Cerebellar nuclear complex (tissue), 1 donor: ENCODE measurements at places on chromosomes 16 and 17.

GRCh38 chr16:85308611-85309540 is 196.6 kb upstream of the CIBAR2 start:
- no peak for DNase-seq

DNA sequence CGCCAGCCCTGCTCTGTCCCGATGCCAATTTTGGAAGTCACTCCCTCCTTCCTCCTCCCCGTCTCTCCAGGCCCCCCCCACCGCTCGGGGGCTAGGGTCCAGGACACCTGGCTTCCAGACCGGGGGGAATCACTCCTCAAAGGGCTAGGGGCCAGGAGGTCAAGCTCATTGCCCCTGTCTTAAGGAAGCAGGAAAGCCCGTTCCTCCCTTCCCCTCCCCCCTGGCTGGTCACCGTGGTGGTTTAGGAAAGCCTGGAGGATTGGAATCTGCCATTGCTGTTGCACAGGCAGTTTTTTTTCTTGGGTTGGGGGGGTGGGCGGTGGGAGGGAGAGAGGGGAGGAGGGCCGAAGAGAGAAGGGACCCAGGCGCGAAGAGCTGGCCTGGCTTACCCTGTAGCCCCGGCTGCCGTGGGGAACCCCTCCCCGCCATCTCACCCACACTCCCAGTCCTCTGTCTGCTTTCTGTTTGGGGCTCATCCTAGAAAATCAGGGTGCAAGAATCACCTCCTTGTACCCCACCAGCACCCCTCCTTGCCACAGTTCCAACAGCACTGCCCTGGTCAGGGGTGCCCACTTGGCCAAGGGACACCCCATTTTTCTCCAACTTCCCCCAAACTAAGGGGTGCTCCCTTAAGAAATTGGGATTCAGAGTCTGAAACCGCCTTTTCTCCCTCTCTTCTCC is 2.9 kb upstream of the BCL6B start:
- DNase-seq, result no peak

DNA sequence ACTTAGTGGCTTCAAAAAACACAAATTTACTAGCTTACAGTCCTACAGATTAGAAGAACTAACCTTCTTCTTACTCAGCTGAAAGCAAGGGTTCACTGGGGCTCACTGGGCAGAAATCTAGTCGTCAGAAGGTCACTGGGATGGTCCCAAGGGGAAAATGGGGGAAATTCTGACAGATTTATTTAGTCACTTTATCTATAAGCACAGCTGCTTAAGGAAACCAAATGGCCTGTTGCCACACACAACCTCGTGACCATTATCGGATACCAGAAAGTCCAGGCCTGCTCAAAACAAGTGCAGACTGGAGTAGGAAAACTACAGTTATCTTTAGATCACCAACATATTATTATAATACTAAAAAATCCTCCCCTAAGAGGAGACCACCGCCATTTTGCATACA is 374.6 kb upstream of the ASIC2 start:
- no peak for DNase-seq

- no peak for DNase-seq
Observed at GRCh38 chr16:49889725-49890397, 33.9 kb upstream of the ZNF423 start.

GRCh38 chr16:19785512-19786130 is 67.5 kb downstream of the IQCK start:
- DNase-seq, result no peak

DNA sequence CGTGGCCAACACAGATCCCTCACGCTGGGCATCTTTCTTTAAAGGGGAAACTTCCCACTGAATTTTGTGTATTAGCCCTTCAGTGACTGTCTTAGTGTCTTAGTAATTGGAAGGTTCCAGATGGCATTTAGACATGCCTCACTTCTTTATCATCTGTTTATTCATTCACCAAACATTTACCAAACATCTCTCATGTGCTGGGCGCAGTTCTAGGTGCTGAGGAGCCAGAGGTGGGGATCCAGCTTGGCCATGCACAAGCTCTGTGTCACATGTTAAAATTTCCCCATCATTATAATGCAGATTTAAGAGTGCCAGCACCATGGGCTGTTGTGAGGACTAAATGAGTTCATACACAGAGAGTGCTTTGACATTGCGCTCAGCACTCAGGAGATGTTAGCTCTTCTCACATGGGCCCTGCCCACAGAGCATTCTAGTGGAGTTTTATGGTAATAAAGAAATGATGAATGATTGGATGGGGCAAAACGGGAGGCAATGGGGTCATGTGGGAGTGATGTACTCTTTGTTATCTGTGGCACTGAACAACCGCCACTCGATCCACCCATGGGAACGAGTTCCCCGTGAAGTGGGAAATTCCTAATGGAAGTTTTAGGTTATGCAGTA is 119.7 kb downstream of the SNX29 start:
- DNase-seq, result no peak

- no peak for DNase-seq
Observed at GRCh38 chr17:76556765-76557367, 17.0 kb downstream of the PRCD start.

GRCh38 chr16:17227278-17227677 is 243.5 kb downstream of the XYLT1 start:
- no peak for DNase-seq

- no peak for DNase-seq
Observed at GRCh38 chr17:2402544-2402943, 1.7 kb upstream of the MNT start.

DNA sequence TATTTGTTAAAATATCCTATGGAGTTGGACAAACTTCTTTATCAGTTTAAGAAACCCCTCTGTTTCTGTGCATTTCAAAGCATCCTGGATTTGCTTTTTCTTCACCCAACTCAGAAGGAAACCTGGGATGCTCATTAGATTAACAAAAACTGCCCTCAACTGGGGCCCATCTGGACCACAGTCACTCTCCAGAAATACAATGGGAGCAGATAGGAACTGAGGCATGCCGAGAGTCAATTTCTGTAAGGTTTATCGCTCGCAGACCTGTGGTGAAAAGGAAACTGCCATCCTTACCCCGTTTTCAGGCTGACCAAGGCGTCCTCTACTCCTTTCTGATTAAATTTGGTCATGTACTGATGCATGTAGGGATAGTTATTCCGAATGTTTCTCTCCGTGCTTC is 360.3 kb downstream of the GRIN2A start:
- no peak for DNase-seq

DNA sequence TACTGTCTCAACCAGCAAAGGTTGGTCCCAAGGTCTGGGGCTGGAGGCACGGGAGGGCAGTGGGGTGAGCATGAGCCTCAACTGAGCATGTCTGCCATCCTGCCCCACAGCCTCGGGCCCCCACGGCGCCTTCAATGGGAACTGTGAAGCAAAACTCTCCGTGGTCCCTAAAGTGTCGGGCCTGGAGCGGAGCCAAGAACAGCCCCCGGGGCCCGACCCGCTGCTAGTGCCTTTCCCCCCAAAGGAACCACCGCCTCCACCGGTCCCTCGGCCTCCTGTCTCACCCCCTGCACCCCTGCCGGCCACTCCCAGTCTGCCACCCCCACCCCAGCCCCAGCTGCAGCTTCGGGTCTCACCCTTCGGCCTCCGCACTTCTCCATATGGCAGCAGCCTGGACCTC is 4.2 kb downstream of the FBRS start:
- no peak for DNase-seq

- no peak for DNase-seq
Observed at GRCh38 chr17:53462393-53462811, 360.3 kb upstream of the KIF2B start.

GRCh38 chr17:78142119-78142861 is 3.9 kb upstream of the C17orf99 start:
- no peak for DNase-seq

- no peak for DNase-seq
Observed at GRCh38 chr17:6755731-6756184, at the start of gene XAF1. Gene XAF1, plus strand, starts transcription at chr17:6756046. Its CDS starts 33 bp downstream, at chr17:6756079.

DNA sequence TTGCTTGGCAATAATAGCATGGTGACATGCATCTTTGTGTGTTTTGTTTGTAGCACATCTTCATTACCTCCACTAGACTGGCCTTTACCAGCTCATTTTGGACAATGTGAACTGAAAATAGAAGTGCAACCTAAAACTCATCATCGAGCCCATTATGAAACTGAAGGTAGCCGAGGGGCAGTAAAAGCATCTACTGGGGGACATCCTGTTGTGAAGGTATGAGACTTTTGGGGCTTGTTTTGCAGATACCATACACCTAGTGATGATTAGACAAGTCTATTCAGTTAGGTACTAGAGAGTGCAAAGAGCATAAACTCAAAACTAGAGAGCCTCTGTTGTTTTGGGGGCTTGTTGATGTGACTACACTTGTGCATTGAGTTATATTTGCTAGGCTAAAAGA is 41.2 kb downstream of the NFATC3 start:
- no peak for DNase-seq

GRCh38 chr16:66600477-66600876 is 4.0 kb upstream of the CMTM3 start:
- DNase-seq, result no peak

DNA sequence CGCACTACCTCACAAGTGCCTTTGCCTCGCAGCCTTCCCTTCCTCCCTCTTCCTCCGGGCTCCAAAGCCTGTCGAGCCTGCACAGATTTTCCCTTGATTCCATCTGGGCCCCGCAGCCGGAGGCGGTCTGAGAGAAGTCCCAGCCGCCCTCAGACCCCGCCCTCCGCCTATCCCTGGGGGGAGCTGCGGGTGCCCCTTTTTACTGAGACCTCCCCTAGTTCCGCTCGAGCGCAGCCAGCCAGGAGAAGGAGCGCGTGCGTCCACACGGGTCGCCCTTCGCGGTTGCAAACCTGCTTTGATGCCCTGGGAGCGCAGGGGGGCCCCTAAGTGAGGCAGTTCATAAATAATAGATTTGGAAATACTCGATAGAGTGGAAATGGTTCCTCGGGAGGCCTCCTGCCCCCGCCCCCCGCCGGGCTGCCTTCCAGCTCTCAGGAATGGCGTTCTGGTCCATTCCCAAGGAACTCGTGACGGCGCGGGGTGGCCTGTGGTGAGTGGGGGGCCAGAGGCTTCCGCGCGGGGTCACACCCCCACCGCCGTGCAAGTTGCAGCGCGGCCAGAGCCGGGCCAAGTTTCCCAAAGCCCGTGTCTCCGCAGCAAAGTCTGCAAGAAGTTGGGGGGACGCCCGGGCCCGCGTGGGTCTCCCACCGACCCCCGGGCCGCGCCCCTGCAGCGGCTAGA is 610 bp downstream of the C16orf74 start:
- no peak for DNase-seq

DNA sequence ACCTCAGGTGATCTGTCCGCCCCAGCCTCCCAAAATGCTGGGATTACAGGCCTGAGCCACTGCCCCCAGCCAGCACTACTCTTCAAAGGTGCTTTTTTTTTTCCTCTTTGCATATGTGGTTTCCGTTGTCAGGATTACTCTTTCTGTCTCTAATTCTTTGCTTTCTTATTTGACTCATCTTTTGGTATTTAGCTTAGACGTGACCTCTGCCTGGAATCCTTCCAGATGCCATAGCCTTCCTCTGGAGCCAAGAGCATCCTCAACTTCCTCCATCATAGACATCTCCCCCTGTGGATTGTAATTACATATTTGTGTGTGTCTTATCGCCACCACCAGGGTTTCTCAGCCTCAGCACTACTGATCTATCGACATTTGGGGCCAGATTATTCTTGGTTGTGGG is 84.4 kb upstream of the XYLT1 start:
- DNase-seq, result no peak

- DNase-seq, result no peak
Observed at GRCh38 chr17:1365445-1366039, 34.5 kb downstream of the YWHAE start.

DNA sequence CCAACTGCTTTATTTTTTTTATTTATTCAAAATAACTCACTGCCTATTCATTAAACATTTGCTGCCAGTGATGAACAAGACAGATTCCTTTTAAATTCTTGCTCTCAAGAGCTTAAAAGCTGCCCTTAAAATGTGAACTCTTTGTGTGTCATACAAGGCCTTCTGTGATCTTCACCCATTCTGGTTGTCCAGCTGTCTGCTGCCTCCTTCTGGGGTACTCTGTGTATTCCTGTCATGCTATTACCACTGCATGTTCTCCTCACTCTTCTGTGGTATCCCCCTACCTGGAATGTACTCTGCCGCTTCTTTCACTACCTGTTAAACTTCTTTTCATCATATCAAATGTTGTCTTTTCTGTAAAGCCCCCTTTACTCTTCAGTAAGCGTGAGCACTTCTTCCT is 165.8 kb downstream of the CHD9 start:
- DNase-seq, result no peak

DNA sequence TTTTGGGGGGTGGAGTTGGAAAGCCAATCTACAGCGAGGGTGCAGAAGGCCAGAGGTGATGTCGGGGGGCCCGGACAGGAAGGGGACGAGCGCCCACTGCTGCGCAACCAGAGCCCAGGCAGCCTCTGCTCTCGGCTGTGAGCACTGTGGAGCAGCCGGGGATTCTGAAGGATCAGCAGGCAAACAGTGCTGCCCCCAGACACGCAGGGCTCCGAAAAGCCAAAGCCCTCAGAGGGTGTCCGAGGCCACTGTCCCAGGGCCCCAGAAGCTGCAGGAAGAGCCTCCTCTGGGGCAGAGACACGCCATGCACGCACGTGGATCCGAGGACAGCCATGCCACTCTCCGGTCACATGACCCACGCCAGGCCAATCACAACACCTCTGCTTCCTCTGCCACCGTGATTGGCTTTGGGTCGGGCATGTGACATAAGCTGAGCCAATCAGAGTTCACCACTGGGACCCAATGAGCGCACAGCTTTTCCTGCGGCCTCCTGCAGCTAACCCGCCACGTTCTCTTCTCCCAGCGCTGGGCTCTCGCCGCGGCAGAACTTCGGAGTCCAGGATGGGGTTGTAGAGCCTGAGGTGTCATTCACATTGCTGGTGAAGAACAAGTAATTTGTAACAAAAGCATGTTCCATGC is 40.7 kb downstream of the ACTG1 start:
- peak; percentile 30 for DNase-seq

DNA sequence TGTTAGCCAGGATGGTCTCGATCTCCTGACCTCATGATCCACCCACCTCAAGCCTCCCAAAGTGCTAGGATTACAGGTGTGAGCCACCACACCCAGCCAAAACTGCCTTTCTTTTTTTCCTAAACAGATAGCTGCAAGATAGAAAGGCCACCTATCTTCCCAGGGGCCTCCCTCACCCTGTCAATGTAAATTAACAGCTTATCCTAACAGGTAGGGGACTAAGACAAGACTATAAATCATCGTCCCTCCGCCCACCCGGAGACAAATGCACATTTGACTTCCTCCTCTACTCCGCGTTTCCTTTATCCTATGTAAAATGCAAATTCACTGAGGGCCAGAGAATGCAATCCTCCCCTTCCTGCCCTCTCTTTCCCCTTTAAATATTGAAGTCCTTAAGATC is 71.4 kb downstream of the MARF1 start:
- no peak for DNase-seq

DNA sequence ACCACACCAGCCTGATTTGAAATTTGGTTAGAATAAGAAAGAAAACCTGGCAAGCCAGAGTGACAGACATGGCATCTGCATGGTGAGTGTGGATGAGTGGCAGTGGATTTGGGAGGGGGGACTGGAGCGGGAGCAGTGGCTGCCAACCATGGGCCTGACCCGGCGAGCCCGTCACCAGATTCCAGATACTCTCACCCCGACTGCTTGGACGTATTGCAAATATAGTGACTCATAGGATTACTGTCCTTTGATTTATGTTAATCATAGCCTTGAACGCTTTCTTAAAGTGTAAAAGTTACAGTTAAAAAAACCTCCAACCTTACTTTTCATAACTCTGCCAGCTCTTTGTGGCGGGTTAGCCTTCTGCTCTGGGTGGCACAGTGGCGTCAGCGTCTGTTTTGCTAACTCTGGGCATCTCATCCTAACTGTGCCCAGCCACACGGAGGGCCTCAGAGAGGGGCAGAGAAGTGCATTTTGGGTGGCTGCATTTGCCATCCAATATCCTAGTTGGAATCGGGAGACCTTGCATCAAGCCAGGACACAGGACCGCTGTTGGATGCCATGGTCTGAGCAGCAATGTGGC is 26.8 kb upstream of the FOXK2 start:
- no peak for DNase-seq
